ENCODE measurements at places on chromosomes 1 and 21.

- DNase-seq, result no peak
Measured at GRCh38 chr1:83813576-83813975, 185.4 kb downstream of the TTLL7 start.

DNA sequence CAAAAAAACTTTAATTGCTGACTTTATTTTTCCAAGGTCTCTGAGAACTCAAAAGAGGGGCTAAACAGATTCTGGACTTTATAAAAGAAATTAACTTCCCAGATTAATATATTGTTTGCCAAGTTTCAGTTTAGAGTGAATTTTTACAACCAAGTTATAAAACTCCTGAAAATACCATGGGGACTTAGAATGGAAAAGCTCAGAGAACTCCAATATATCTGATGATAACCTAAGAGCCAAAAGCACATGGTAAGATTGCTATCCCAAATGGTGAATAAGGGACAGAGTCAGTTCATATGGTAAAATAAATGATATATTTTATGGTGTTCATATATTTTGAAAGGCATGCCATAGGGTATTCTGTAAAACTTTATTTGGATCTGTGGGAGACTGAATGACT is 470.9 kb downstream of the TTLL7 start:
- no peak for DNase-seq

DNA sequence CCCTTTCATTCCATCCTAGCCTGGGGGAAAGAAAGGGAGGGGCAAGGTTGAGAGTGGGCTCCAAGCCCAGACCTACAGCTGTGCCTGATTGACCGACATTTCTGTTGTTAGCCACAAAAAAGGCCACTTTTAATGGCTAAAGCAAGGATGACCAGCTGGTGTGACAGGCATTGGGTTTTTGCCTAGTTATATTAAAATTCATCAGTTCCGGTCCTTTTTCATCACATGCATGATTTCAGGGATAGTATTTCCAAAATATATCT is 192.3 kb downstream of the ZNF326 start:
- no peak for DNase-seq

GRCh38 chr1:26705788-26706311 is 10.0 kb downstream of the ARID1A start:
- no peak for DNase-seq

- no peak for DNase-seq
Measured at GRCh38 chr21:32765058-32765457, 6.5 kb downstream of the PAXBP1 start.

DNA sequence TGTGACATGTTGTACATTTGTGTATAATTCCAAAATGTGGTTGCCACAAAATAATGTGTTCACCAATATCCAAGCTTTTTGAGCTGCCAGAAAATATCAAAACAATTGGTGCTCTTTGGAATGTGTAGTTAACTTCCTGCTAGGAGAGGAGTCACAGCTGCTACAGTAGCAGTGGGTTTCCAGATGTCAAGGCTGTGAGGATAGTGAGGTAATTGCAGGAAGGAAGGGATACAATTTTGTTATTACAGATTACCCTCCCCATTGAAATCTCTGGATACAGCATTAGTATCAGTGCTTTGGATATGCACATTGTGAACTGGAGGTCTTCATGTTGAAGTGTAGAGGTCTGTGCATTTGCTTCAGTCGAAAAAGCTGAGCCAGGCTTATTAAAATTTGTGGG is 253.2 kb downstream of the PTPRC start:
- no peak for DNase-seq

- no peak for DNase-seq
Measured at GRCh38 chr1:47444562-47445465, 7.0 kb downstream of the FOXD2 start.

DNA sequence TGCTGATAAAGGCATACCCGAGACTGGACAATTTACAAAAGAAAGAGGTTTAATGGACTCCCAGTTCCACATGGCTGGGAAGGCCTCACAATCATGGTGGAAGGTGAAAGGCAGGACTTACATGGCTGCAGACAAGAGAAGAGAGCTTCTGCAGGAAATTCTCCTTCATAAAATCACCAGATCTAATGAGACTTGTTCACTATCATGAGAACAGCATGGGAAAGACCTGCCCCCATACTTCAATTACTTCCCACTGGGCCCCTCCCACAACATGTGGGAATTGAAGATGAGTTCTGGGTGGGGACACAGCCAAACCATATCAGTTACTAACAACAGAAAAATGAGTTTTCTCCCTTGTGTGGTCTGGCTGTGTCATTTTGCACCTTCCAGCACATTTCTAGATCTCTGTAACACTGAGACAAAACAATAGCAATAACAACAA is 741.4 kb downstream of the KCNT2 start:
- no peak for DNase-seq

DNA sequence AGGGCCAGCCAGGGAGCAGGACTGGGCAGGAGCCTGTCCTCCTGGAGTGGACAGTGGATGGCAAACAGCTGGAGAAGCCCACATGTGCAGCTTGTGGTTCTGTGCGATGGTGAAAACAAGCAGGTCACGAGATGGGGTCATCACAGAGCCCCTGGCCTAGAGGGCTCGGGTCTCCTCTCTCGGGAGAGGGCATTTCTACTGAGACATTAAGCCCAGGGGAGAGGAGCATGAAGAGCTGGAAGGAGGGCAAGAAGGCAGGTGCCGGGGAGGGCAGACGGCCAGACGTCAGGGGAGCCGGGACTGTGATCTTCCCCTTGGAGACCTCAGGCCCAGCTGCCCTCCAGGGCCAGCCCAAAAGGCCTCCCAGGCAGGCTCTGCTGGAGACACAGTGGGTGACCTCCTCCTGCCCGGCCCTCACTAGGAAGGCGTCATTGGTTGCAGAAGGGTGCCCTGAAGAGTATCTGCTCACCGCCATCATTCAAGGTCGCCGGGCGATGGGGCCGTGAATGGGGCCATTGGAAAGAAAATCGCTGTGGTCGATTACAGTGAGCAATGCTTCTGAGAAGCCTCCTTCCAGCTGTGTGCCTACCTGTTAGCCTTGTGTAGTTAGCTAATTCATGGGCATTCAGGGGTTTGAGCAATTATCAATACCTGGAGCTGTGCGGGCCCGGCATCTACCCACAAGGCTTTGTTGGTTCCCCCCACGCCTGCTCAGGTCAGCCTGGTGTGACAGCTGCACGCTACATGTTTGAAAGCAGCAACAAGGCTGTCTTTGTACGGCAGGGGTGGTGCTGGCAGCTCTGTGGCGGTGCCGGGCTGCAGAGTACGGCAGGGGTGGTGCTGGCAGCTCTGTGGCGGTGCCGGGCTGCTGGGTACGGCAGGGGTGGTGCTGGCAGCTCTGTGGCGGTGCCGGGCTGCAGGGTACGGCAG is 72.3 kb upstream of the ACTRT2 start:
- no peak for DNase-seq

DNA sequence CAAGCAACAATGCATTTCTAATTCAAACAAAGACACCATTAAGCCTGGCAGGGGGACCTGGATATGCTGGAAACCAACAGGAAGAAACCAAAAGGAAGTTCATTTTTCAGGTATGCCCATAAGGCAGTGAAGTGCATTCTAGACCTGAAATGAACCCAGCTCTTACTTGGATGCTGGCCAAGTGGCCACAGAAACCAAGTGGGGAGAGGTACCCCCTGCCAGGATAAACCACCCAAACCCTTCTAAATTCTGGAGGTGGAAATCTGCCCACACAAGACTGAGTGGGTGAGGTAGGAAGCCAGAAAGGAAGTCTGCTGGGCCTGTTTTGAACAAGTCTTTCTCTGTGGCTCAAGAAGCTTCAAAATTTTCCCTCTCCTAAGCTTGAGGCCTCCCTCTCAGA is 2.6 kb downstream of the CD5L start:
- no peak for DNase-seq

GRCh38 chr1:222880587-222880986 is 65.7 kb downstream of the DISP1 start:
- DNase-seq, result peak; percentile 29

DNA sequence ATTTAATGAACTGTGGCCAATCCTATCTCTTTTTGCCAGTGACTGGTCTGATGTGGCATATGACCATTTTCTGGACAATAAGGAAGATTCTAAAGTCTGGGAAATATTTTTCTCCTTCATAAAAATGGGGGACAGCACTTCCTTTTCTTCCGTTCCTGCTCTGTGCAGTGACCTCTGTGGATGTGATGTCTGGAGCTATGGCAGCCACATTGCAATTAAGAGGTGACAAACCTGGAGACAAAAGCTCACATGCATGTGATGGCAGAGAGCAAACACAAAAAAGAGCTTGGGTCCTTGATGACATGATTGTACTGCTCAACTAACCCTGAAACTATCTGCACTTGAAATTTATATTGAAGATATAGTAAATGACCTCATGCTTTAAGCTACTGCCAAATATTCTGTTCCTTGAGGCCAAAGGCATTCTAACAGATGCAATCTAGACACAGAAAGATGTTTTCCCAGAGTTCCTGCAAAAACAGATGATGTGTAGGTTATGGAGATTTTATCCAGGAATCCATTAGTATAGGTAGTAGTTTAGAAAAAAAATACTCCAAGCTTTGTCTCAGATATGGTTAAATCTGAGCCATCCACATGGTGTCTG is 2.2 kb upstream of the MAGI3 start:
- no peak for DNase-seq

DNA sequence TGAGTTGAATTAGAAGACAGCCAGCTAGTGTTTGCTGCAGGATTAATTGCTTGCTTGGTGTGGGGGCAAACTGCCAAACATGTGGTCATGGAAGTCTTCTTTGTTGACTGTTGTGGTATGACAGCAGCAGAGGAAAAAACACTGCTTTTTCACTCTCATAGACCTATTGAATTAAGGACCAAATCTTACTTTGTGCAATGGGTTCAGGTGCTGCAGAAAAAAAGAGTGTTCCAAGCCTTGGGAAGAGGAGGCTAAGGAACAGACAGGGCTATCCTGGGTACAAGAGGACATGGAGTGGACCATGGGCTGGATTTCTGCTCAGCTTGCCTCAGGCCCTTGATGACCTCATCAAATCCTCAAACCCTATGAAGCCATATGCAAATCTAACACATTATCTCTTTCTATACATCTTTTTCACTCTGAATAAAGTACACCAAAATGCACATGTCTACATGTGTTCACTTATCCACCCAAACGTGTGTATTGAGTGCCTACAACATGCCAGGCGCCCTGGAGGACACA is 61.5 kb downstream of the SIPA1L2 start:
- no peak for DNase-seq

GRCh38 chr1:147721716-147722115 is 38.7 kb downstream of the GJA5 start:
- DNase-seq, result no peak

DNA sequence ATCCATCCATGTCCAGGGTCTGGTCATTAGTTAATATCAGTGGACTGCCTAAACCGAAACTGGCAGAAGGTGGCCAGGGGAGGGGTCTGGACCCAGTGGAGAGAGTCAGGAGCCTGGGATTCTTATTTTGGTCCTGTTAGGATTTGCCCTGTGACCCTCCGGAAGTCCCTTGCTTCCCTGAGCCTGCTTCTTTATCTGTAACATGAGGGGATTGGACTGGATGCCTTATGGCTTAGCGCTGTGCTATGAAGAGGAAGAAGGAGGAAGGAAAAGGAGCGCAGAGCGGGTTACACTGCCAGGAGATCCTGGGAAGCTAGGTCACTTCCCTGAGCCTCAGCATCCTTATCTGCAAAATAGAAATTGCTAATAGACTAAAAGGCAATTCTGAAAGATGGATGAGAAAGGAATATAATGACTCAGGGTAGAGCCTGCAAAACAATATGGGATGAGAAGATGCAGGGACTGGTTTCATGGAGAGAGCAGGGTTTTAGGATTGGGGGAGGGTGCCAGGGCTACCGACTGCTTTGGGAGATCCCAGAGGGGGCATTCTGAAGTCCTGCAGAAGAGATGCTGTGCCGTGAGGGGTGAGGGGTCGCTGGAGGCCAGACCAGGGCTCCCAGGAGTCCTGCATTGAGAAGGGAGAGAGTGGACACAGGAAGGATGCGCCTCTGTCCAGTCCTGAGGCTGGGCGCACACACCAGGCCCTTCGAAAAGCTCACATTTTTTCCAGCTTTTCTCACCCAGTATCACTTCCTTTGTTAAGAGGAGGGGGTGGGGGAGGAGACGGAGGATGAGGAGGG is 460 bp upstream of the ADORA1 start:
- no peak for DNase-seq

GRCh38 chr1:57340334-57341070 is 83.4 kb downstream of the DAB1 start:
- no peak for DNase-seq

- DNase-seq, result no peak
Measured at GRCh38 chr1:7220007-7220406, 434.8 kb downstream of the CAMTA1 start.

DNA sequence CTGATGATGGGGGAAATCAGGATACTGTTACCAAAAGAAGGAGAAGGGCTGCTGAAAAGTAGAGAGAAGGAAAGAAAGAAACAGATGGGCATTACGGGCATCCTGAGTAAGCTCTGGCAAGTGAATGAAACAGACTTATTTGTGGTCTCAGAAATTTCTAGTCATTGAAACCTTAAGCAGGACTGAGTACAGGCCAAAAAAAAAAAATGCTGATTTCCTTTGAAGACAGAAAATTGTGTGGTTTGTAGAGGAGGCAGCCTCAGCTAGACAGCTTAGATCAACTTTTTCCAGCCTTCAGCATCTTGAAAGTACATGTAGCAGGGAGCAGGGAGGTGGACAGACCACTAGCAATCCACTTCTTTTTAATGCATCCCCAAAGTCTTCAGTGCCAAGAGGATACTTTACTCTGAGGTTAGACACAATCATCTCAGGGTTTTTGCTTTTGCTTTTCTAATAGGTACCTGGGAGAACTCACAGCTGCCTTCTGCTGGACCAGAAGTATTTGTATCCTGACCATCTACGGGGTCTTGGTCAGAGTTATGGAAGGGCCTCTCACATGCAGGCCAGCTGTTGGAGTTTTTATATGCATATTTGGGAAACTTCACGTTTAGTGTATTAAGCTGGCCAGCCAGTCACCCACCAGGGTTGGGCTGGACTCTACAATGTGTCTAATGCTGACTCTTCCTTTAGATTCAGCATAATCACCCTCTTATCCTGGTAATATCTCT is 10.6 kb upstream of the CAPZB start:
- DNase-seq, result no peak

DNA sequence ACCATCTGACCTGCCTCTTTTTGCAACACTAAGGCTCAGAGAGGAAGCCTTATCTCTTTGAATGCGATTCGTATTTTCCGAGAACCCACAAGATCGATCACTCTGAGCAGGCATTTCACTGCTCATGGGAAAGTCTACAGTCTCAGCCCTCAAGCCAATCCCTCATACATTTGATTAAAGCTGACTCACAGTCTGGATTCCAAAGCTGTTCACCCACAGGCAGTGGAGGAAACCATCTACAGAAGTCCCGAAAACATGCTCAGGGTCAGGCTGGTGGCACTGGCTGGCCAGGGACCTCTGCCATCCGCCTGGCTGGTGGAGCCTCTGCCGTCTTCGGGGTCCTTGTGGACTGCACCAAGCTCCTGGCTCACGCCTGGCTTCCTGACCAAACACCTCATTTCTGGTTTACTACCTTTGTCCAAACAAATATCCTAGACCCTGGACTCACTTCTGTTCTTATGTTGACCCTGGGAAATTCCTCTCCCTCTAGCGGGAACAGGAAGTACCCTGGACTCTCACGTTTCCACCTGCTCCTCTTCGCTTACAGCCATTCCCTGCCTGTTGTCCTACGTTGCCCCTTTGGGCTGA is 650.0 kb downstream of the SMYD3 start:
- DNase-seq, result no peak

- DNase-seq, result no peak
Measured at GRCh38 chr21:26148840-26149354, 21.7 kb downstream of the APP start.

- DNase-seq, result no peak
Measured at GRCh38 chr1:66402194-66402593, 131.8 kb upstream of the SGIP1 start.

GRCh38 chr1:15696956-15697521 is 12.9 kb downstream of the PLEKHM2 start:
- peak; percentile 15 for DNase-seq

- DNase-seq, result no peak
Measured at GRCh38 chr1:213564215-213564659, 423.5 kb upstream of the PROX1 start.
